A549 treated with RU486 at 1 μM for 4 hours (cell line): ENCODE measurements at places on chromosomes 4 and X. TPM values are rescaled to one million over a fixed set of nuclear protein-coding genes. Genes with fewer than 3 reads are reported as not detected.

PCDH19 gene
- 0.01 to 0.06 TPM (median 0.02 TPM) in 3 of 5 replicates, not detected in the others for total RNA-seq

RUFY3 gene
- total RNA-seq: 5.7 to 8.4 TPM (median 7.4 TPM) in 5 replicates

DRP2 gene
- total RNA-seq: 0.10 to 0.21 TPM (median 0.18 TPM) in 5 replicates

GAGE2A gene
- total RNA-seq: not detected in 5 replicates

CYLC1 gene
- not detected in 5 replicates for total RNA-seq

MAOA gene
- 0.15 to 0.20 TPM (median 0.16 TPM) in 5 replicates for total RNA-seq

GUCY1A1 gene
- not detected in 5 replicates for total RNA-seq

ADAMTS3 gene
- total RNA-seq: 0.01 to 0.09 TPM (median 0.06 TPM) in 3 of 5 replicates, not detected in the others

FMR1NB gene
- total RNA-seq: not detected in 5 replicates

ARHGAP36 gene
- not detected in 5 replicates for total RNA-seq

MAD2L1 gene
- 49.4 to 88.8 TPM (median 56.7 TPM) in 5 replicates for total RNA-seq

LAMP2 gene
- total RNA-seq: 68.8 to 107 TPM (median 98.6 TPM) in 5 replicates

LONRF3 gene
- total RNA-seq: 3.5 to 4.3 TPM (median 3.9 TPM) in 5 replicates

F8A3 gene
- 0.81 to 1.6 TPM (median 0.94 TPM) in 5 replicates for total RNA-seq

ARSJ gene
- total RNA-seq: 4.6 to 5.5 TPM (median 5.1 TPM) in 5 replicates

FAM47A gene
- not detected in 5 replicates for total RNA-seq

SORBS2 gene
- 0.20 to 0.43 TPM in 2 of 5 replicates, not detected in the others for total RNA-seq

OTC gene
- total RNA-seq: not detected in 5 replicates

POLR2B gene
- total RNA-seq: 55.7 to 80.6 TPM (median 65.9 TPM) in 5 replicates

DDIT4L gene
- total RNA-seq: 0.38 to 0.62 TPM (median 0.44 TPM) in 5 replicates

MAPK10 gene
- total RNA-seq: 0.26 to 0.64 TPM (median 0.45 TPM) in 5 replicates
